Muscle of arm (tissue), 14 donors: ENCODE measurements at places on chromosomes 11 and 22.
A peak's percentile ranks its signal among the peaks of the same experiment; 100 is the strongest.

DNA sequence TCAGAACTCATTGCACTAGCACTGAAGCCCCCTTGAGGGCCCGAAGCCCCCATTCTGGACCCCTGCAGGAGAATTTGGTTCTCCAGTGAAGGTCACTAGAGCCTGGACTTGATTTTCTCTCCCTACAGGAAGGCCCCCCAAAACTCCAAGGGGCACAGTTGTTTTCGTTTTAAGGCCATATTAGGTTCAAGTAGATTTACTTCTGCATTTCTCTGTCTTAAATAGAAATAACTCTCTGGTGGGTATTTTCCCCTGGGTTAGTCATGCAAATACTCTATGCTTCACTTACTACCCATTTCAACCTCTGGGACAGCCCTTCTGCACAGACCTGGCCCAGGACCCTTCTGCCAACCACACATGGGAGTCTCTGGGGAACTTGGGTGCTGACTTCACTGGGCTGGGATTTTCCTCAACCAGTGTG, 41.6 kb downstream of the WEE1 start:
- no peak for DNase-seq

DNA sequence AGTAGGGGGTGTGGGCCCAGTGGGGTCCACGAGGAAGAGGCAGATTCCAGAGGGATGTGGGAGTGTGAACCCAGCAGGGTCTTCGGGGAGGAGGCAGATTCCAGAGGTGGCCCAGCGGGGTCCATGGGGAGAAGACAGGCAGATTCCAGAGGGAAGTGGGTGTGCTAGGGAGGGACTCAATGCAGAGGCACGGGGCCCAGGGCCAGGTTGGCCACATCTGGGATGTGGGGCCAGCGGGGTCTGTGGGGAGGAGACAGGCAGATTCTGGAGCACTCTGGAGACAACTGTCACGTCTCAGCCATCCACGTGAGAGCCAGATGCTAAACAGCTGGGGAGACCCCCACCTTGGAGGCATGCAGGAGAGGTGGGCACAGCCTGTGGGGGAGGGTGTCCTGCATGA, 582.6 kb downstream of the TBC1D22A start:
- no peak for DNase-seq

GRCh38 chr11:111978028-111978771, 41.1 kb downstream of the DIXDC1 start:
- peak; percentile 74 for DNase-seq

DNA sequence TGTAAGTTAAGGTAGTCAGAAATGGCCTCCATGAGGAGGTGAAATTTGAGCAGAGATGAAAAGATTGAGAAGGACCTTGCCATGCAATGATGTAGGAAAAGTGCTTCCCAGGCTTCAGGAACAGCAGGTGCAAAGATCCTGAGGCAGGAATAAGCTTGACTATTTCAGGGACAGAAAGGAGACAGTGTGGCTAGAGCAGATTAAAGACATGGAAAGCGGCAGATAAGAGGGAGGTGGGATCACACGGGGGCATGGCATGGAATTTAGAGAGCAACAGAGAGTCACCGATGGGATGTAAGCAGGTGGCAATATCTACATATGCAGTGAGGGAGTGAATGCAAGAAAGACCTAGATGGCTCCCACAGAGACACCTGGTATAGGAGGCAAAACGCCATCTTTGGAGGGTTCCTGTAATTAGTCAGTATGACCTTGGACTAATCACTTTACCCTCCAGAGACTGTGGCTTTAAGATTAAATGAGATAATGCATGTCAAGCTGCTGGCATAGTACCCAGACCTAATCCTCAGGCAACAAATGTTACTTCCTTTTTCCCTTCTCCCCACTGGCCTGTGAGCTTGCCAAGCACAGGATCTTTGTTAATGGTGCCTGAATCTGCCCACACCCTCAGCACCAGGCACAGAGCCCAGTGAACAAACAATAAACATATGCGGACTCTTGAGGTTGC, 24.6 kb upstream of the ACER3 start:
- DNase-seq = peak; percentile 35

GRCh38 chr11:104078245-104078644, 41.8 kb downstream of the DDI1 start:
- no peak for DNase-seq

DNA sequence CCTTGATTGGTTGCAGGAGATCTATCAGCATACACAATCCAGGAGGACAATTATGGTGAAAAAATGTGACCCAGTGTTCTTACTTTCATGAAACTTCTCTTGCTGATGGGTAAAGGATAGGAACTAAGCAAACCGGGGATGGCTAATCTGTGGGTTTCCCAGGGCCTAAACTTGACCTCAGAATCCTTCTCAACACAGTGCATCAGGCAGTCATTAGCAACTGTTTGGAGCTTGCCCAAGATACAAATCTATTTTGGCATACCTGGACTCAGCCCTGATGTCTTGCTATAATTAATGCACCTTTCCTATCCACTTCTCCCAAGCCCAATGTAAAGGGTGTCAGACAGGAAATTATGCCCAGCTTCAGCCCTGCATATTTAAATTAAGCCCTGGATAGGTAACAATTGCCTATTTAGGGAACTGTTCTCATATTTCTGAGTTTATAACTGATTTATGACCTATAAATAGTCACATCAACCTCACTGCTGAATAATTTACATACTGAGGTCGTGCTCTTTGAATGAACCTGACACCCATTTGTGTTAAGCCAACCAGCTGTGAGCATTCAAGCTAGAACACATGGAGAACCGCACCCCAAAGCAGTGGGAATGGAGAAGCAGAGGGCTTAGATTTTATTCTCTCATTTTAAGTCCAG, 9.2 kb upstream of the PHF21A start:
- no peak for DNase-seq

DNA sequence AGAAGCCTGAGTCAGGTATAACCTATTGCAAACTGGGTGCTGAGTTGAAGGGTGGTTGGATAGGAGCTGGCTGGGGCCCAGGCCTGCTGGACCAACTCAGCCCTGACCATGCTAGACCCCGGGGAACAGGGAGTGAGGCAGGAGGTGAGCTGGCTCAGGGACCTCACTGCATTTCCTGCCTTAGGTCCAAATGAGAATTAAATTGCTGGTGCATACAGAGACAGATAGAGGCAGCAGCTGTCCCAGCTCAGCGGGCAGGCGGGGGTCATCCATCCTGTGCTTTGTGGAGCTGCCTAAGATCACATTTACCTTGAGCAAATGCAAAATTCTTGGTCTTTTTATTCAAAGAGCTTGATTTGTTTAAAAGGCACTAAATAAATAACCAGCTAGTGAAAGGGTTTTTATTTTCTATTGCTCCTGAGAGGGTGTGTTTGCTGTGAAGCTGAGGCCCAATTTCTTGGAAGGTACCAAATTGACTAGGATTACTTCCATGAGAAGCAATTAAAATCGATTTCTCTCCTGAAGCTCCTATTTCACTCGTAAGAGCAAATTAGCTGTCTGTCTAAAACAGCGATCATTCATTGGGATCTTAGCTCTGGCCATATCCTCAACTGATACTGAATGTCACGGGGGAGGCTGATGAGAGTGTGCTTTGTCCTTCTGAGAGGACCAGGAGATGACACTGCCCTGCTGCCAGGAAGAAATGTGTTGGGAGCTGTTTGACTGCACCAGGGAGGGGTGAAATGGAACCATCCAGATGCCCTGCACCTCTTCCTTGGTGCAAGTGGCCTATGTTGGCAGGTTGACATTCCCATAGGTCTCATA, 24.9 kb downstream of the USH1C start:
- no peak for DNase-seq

DNA sequence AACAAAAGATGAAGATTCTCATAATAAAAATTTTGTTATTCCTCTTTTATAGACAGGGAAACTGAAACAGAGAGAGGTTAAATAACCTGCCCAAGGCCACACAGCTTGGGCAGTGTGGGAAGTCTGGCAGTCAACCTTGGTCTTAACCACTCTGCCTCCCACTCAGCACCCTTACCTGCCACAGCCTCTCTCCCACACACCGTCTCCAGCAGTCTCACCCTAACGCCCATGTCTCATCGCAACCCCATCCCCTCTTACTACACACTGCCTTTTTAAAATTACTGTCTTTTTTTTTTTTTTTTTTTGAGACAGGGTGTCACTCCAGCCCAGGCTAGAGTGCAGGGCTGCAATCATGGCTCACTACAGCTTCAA, 25.0 kb downstream of the ARRB1 start:
- DNase-seq = no peak

GRCh38 chr11:110435780-110436717, 6.3 kb downstream of the FDX1 start:
- no peak for DNase-seq

GRCh38 chr11:66889960-66890359, 33.1 kb downstream of the LRFN4 start:
- no peak for DNase-seq

GRCh38 chr11:31870609-31871309, 59.6 kb upstream of the PAX6 start:
- peak; percentile 34 for DNase-seq

GRCh38 chr11:68946416-68947090, 34.2 kb downstream of the MRGPRD start:
- DNase-seq = peak; percentile 48

DNA sequence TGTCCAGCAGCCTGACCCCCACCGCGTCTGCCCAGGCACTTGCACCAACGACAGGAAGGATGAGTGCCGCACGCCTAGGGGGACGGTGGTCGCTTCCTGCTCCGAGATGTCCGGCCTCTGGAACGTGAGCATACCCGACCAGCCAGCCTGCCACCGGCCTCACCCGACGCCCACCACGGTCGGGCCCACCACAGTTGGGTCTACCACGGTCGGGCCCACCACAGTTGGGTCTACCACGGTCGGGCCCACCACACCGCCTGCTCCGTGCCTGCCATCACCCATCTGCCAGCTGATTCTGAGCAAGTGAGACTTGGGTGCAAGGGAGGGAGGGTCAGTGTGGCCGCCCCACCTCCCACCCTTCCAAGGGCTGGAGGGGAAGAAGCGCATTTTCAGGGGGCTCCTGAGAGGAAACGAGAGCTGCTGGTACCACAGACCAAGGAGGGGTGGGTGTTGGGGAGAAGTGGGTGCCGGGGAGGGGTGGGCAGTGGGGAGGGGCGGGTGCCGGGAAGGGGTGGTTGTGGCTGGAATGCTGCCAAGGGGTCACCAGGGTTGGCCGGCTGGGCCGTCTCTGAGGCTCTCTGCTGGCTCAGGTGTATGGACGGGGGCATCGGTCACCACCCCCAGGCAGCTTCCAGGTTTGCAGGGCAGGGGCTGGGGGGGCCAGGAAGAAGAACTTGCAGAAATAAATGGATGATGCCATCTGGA, 27.7 kb upstream of the MUC5B start:
- DNase-seq = no peak

DNA sequence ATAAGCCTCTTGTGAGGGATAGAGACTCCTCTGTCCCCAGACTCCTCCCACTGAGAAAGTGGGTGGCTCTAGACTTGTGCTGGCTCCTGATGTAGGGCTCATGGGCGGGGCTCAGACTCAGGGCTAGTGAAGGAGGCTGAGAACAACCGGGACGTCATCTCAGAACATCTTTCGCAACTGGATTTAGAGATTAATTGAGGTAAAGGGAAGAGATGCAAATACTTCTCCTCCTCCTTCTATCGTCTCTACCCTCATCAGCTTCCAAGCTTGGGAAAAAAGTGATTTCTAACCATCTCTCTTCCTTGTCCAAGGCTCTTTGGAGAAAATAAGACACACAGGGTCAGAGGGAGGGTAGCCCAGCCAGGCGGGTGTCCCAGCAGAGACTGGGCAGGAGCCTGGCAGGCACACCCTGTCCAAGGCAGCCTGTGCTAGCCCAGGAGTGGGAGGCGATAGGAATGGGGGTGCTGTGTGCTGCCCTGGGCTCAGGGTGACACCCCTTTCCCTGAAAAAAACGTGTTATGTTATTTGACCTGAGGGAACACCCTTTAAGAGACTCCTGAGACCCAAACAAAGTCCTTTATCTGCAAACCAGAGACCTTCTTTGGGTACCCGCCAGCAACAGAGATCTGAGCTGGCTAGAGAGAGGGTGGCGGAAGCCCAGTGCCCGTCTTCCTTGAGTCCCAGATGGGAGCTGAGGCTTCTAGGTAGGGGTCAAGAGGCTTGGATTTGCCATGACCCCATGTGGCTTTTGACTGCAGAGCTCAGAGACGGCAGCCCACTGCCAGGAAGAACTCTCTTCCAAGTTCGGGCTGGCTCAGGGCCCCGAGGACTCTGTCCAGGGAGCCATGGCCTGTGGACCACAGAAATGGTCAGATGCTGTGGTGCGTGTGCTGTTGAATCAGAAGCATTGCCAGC, 160.9 kb downstream of the ADAMTS15 start:
- no peak for DNase-seq

GRCh38 chr11:105202844-105203548, 63.4 kb upstream of the CARD18 start:
- DNase-seq = no peak

DNA sequence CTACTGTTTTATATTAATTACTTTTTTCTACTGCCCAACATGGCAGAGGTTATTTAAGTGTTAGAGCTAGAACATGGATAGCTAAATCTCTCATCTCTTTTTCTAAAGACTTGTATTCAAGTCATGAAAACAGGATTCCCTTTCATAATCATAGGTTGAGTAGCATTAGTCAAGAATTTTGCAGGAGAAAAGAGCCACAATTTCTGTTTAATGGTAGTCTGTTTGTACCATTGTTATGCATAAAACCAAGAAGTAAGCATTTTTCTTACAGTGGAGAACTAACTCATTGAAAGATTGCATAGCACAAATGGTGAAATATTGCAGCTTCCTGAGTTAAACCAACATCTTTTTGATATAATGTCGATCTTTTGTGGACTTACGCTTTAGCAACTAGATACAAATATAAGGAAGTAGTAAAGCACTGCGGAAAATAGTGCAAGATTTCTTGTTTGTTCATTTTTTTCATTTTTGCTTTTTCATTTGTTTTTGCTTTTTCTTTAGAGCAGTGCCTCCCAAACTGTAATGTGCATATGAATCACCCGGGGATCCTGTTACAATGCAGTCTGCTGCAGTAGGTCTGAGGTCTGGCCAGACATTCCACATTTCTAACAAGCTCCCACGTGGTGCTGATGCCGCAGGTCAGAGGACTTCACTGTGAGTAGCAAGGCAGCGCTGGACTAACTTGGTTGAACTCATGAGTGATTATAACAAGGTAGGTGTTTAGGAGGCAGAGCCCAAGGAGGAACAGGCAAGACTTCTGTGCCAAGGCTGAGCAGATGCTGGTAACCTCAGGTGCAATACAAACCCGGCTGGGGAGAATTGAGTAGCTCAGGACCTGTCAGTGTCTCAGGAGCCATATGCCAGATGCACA, 4.6 kb downstream of the ETS1 start:
- no peak for DNase-seq

DNA sequence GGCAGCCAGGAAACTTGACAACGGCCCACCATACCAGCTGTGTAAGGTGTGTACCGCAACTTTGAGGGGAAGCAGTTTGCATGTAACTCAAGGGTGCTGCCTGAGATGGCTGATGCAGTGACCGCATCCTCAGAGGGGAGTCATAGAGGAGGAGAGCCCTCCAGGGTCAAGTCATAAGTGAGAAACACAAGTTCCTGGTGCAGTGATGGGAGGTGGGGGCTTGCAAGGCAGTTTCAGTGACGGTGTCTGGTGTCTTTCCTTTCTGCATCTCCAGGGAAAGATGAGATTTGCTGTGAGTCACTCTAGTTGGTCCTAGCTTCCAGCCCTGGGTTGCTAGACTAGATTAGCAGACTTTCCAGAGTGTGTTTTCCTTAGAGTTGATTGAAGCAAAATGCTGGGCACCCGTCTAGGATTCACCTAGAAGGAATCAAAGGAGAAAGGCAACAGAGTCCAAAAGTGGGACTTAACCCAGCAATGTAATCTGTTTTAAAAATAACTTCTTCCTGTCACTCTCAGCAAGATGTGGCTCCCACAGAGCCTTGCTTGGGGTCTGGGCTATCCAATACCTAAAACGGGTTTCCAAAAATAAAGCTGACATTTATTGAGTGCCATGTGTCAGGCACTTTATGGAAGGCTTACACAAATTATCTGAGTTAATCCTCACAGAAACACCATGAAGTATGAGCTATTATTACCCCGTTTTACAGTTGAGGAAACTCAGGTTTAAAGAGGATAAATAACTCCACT, 265.4 kb upstream of the PLET1 start:
- DNase-seq = no peak
